ENCODE measurements at places on chromosomes 7 and 10. TPM values are rescaled to one million over a fixed set of nuclear protein-coding genes. Genes with fewer than 3 reads are reported as not detected.
A peak's percentile ranks its signal among the peaks of the same experiment; 100 is the strongest.

DNA sequence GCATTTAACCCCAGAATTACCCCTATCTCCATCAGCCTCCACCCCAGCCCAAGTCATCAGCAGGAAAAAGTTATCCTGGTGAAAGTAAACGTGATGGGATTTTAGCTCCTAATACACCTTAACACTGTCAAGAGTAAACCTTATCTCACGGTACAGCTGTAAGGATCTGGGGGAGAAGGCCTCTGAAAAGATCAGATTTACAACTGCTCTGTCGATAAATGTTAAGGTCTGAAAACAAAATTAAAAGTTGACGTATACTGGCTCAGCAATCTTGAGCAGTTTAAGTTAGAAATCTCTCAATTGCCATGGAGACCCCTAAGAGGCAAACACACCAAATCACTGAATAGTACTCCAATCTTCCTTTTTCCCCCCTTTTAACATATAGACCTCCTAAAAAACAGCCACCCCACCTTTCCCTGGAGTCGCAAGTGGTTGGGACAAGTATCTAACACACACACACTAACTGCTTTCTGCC, 6.1 kb downstream of the SKAP2 start:
- peak; percentile 68 for DNase-seq

DNA sequence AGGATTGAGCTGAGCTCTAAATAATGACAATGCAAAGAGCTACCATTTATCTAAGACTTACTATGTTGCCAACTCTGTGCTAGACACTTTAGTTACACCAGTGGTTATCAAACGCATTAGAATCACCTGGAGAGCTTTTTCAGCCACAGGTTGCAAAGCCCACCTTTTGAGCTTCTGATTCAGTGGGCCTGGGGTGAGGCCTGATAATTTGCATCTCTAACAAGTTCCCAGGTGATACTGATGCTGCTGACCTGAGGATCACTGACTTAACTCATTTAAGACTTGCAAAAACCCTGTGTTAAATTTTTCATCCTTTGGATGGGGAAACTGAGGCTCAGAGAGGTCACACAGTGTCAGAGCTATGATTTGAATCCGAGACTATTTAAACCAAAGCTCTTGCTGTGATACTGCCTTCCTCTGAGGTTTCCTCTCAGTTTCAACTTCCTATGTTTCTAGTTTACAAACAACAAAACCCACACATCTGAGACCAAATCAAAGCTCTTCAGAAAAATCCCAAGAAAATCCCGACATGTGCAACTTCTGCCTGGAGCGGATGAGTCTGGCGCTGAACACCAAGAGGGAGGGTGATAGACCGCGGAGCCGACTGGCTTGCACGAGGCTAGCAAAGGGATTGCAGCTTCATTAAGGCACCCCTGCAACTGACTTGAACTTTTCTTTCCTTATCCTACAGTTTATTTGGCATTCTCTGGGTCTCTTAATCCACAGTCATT, 124.9 kb downstream of the CYP26A1 start:
- peak; percentile 72 for DNase-seq

GRCh38 chr7:140696680-140697446, at the start of gene NDUFB2:
TSS of gene NDUFB2 (plus strand) at chr7:140696708. CDS start at chr7:140696745, 37 bp downstream.
- DNase-seq = peak; percentile 69

The ENKUR gene
- 12.0 TPM for polyA plus RNA-seq

The SPRN gene
- 0.16 TPM for polyA plus RNA-seq

GRCh38 chr10:91887272-91888076, 21.8 kb downstream of the FGFBP3 start:
- peak; percentile 90 for DNase-seq

GRCh38 chr10:47061776-47062175, 150.5 kb downstream of the PTPN20 start:
- DNase-seq = no peak

Measured in lung (tissue), 17 donors.